ENCODE measurements at places on chromosomes 4 and X. TPM values are rescaled to one million over a fixed set of nuclear protein-coding genes. Genes with fewer than 3 reads are reported as not detected.

CNGA1 gene
- 1.9 TPM for total RNA-seq

TIMP1 gene
- 218 TPM for total RNA-seq

DNA sequence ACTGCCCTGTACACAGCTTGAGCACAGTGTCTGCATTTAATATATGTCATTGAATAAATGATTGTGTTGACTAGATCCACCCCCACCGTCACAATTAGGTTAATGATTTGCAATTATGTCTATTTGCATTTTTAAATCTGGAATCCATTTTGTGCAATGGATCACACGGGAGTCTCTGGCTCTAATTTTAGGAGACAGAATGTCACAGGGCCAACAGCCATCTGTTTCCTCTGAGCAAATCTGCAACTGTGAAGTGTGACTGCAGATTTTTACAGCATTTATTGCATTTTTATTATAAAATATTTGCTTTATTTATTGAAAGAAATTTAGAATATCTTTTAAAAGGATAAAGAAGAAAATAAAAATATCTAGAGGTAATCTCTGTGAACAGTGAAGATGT lies 316.8 kb downstream of the HS3ST1 start:
- DNase-seq = no peak

DNA sequence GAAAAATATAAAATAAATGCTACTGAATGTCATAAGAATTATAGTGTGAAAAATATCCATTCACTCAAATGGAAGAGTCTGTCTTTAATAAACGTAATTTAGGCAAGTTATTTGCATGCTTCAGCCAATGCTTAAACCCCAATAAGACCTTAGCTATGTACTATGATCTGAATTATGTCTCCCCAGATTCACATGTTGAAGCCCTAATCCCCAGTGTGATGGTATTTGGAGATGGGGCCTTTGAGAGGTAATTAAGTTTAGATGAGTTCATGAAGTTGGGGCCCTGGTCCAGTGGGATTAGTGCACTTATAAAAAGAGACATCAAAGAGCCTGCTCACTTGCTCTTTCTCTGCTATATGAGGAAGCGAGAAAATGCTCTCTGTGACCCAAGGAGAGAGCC lies 28.7 kb downstream of the SLC39A8 start:
- DNase-seq = no peak

DNA sequence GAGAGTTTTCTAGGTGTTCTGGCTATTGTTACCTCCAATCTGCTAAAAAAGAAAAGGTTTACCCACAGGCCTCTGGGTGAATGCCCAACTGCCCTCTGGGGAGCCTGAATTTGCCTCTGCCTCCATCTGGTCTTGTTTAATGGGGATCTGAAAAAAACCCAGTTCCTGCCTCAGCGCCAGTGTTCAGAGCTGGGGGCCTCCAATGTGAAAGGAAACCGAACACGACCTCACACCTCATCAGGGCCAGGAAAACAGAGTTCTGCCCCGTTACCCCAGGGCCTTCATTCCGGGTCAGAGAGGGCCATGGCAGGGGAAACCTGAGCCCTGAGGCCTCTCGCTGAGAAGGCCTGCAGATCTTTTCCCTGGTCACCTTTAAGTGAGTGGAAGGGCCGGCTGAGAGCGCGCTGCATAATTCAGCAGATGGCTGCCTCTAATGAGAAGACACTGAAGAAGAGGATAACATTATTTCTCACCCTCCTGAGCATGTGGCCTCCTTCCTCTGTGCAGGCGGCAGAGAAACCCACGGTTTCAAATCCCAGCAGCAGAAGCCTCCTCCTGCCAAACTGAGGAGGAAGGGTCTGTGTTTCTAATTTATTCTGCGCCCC lies 6.8 kb downstream of the SEPTIN6 start:
- DNase-seq = no peak

ARHGAP10 gene
- 64.2 TPM for total RNA-seq

RHOH gene
- not detected for total RNA-seq

IL1RAPL1 gene
- total RNA-seq = 2.9 TPM

- DNase-seq = no peak
These were observed 97.1 kb downstream of the NFKB1 start for GRCh38 chr4:102598086-102598761.

DNA sequence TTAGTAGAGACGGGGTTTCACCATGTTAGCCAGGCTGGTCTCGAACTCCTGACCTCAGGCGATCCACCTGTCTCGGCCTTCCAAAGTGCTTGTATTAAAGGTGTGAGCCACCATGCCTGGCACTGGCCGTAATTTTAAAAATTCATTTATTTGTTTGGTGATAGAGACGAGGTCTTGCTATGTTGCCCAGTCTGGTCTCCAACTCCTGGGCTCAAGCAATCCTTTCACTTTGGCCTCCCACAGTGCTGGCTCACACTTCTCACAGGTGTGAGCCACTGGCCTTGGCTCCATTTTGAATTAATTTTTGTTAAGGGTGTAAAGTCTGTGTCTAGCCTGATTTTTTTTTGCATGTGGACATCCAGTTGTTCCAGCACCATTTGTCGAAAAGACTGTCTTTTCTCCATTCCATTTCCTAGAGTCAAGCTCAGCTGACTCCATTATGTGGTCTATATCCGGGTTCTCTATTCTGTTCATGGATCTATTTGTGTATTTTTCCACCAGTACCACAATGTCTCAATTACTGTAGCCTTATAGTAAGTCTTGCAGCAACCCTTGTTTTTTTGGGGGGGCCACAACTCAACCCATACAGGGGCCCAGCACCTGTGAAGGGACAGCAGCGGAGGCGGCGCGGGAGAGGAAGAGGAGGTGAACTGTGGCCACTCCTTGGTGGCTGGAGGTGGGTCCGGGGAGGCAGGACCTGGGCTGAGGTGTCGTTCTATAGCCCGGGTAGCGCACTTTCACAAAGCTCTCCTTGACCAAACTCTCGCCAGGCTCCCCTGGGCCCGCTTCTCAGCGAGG lies 1.5 kb upstream of the NSD2 start:
- no peak for DNase-seq

- no peak for DNase-seq
These were observed 708.9 kb upstream of the HS3ST1 start for GRCh38 chr4:12137575-12137974.

- DNase-seq = no peak
These were observed 483.6 kb downstream of the BCOR start for GRCh38 chrX:39613997-39614679.

DNA sequence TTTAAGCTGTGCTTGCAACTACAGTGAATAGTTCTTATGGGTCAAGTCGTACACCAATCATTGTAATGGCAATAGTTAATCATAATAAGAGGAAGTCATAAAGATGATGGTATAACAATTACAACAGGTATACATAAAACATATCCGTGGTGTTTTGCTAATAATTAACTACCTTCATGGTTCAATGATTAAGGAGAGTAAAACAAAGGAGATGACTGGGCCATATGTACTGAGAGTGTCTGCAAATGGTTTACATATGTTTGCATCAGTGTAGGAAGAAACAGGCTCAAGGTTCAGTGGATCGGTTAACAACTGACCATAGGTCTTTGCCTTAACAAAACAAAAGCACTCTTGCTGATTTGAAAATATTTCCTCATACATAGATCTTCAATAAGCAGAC lies 253.0 kb downstream of the COX7B2 start:
- DNase-seq = no peak

DNA sequence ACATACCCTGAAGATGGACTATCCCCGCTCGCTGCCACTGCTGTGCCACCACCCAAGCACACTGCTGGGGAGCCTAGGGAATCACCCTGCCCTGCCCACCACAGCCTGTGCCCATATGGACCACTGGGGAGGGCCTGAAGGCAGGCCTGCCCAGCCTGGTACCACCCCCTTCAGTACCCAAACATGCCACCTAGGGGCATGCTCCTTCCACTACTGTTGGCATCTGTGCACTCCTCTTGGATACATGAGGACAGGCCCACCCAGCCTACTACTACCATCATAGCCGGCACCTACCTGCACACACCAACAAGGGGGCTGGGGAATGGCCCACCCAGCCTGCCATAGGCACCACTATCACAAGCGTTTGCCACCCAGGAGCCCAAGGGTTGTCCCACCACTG lies 30.1 kb upstream of the PRDX4 start:
- DNase-seq = no peak

- DNase-seq = peak; percentile 68
These were observed 274 bp upstream of the ERVMER34-1 start for GRCh38 chr4:52751487-52751911.

DNA sequence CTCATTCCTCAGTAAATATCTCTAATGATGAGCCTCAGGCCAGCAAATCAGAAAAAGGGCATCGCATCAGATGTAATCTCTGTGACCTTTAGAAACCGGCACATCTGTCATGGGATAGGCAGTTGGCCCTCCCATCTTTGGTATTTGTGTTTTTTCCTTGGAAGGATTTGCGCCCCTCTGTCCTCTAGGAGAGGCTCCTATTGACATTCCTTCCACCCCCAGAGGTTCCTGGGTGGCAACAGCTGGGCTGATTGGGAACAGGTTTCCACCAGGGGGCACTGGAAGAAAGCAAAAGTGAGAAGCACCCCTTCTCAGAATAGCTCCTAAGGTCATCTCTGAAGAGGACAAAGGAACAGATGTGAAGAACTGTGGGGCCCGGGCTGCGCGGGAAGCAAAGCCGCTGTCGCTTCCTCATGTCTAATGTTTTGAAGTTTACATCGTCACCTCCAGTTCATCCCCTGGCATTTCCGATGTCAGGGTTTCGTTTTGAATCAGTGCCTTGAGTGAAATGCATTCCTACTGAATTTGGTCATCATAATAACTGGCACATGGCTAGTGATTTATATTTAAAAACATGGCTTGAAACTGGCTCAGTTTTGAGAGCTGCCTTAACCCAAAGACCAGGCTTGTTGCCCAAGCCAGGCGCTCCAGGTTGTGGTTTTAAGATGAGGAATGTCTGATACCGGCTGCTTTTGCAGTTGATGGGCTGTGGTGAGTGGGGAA lies 6.2 kb downstream of the TXK start:
- peak; percentile 51 for DNase-seq

FGB gene
- not detected for total RNA-seq

STPG2 gene
- total RNA-seq = 0.29 TPM

SH2D1A gene
- not detected for total RNA-seq

DNA sequence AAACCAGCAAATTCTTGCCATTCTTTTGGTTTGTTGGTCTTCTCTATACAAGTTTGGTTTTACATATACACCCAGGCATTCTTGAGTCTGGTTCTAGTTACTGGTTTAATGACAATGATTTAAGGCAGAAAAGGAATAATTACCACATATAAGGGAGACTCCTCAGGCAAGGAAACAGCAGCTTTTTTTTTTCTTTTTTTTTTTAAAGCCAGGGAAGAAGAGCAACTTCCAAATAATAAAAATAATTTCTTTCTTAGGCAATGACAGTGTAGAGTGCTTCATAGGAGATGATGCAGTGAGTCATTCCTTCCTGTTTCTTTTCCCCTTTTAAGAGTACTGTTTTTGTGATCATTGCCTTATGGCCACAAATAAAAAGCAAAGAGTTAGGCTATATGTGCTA lies 289.7 kb downstream of the DKK2 start:
- DNase-seq = no peak

GRCh38 chr4:38179690-38180377 lies 219.6 kb downstream of the PTTG2 start:
- peak; percentile 76 for DNase-seq

GRCh38 chrX:136260776-136261175 lies 9.6 kb upstream of the MAP7D3 start:
- DNase-seq = no peak

GRCh38 chr4:152665691-152666395 lies 14.0 kb downstream of the TMEM154 start:
- DNase-seq = no peak

- no peak for DNase-seq
These were observed 350.9 kb downstream of the RPA4 start for GRCh38 chrX:97234471-97235081.

DNA sequence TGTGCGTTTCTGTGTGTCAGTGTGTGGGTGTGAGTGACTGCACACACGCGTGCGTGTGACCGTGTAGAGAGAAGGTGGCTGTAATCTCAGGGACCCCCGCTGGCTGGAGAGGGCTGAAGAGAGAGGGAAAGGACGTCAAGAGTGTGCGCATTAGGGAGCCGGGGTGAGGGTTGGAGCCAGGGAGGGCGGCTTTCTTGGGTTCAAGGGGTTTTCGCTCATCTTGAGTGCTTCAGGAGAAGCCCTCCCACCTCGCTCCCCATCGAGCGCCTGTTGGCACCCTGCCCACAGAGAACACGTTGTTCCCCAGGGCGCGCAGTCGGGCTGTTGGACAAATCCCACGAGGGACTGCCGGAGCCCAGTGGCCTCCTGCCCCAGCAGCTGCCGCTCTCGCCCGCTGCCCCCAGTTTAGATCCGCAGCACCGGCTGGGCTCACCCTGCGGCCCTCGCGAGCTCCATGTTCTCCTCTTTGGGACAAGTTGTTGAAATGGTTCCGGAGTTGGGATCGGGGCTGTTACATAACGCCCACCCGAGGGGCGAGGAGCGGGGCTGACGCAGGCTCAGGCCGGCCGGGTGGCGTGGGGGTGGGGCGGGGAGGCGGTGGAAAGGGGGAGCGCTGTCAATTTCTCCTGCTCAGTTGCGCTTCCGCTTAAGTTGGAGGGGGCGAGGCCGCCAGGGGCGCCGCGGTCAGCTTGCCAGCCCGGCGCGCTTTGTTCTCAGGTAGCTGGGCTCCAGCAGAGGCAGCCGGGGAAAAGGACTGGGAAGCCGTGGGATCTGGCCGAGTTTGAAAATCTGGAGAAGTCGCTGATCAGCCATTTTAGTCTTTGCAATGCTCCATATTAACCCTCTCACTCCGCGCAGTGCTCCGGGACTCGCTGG lies 1.6 kb downstream of the GRIA2 start:
- DNase-seq = no peak

DNA sequence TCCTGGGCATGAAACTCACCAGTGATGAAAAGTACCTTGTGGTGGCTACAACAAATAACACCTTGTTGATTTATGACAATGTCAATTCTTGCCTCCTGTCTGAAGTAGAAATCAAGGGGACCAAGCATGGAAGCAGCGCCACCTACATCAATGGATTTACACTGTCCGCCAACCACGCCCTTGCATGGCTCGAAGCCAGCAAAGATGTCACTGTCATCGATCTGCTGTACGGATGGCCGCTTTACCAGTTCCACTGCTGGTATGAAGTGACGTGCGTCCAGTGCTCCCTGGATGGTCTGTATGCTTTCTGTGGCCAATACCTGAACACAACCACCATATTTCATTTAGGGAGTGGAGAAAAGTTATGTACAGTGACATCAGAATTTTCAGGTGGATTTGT lies 200.5 kb downstream of the NWD2 start:
- DNase-seq = no peak

- DNase-seq = no peak
These were observed 34.9 kb downstream of the MGST2 start for GRCh38 chr4:139700568-139700967.

GRCh38 chr4:23269566-23269965 lies 576.8 kb downstream of the GBA3 start:
- no peak for DNase-seq
